ENCODE measurements at places on chromosomes 11 and 22.

DNA sequence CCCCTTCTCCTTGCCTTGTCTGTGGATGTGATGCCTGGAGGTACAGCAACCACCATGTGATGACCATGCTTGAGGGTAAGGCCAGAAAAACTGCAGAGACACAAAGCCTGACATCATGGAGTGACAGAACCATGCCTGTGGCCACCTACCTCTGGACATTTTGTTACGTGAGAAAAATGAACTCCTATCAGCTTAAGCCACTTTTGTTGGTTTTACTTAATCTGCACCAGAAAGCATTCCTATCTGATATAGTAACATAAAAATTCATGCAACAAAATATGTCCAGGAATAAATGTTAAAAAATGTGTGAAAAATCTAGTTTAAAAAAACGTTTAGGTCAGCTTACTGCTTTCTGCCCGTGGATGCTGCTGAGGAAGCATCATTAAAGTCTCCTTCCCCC lies 42.6 kb upstream of the P4HA3 start:
- no peak for DNase-seq

DNA sequence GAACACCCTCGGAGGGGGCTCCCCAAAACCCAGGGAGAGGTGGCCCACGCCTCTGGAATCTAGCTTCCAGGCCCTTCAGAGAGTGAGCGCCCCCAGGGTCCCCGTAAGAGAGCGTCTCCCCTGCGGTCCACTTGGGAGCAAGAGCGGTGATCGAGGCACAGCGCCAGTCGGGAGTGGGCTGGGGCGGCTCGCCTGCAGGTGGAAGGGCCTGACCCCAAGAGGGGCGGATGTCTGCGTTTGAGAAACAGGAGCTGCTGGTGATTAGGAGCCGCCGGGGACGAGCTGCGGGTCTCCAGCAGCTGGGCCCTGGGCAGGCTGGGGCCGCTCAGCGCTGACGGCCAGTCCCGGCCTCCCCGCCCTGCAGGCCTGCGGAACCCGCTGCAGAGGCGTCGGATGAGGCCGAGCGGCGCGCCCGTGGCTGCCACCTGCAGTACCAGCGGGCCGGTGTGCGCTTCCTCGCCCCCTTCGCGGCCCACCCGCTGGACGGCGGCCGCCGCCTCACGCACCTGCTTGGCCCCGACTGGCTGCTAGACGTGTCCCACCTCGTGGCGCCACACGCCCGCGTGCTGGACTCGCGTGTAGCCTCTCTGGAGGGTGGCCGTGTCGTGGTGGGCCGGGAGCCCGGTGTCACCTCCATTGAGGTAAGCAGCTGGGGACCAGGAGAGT lies 10.0 kb downstream of the TMEM132A start:
- DNase-seq = no peak

DNA sequence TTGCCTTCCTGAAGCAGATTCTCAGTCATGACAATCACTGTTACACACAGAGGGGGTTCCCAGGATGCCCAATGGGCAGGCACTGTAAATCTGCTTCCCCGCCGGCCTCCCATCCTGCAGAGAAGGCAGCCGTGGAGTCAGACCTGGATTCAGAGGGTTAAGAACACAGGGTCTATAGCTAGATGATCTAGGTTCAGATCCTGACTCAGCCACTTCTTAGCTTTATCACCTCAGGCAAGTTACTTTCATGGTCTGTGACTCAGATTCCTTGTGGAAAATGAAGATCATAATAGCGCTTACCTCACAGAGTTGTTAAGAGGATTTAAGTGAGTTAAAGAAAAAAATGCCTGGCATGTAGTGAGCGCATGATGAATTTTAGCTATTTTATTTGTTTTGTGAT lies 95.9 kb downstream of the TIMP3 start:
- DNase-seq = no peak

DNA sequence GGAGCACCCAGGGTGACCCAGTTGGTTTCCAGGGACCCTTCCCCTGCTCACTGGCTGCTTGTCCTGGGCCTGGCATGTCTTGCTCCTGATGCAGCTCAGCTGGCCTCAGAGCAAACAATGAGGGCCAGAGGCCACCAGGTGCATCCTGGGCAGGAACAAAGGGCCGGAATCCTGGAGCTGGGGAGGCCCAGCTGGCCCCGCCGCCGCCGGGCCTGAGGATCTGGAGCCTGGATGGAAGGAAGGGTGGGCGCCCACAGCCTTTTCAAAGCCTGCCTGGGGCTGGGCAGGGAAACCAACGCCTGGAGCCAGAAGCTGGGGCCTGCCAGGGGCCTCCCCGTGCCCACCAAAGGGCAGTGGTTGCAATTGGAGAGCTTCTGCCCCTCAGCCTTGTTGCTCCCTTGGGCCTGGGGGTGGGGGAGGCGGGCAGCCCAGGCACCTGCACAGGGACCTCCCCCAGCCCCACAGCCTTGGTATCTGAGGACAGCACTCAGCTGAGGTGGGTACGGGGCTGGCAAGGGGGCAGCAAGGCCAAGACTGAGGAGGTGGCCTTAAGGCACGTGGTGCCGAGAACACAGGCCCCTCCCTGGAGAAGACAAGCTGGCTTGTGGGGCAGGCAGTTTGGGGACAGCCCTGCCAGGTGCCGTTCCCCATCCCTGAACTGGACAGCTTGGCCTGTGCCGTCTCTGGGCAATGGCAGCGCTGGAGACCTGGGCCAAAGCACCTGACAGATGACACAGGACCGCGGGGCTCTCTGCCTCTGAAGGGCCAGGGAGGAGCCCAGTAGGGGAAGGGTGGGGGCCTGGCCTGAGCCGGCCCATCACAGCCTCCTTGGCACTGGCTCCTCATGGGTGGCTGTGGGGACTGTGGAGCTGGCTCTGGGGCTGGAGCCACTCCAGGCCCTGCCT lies 7.1 kb upstream of the ADORA2A start:
- DNase-seq = no peak

GRCh38 chr11:132942611-132943356 lies 589.5 kb downstream of the OPCML start:
- DNase-seq = no peak

DNA sequence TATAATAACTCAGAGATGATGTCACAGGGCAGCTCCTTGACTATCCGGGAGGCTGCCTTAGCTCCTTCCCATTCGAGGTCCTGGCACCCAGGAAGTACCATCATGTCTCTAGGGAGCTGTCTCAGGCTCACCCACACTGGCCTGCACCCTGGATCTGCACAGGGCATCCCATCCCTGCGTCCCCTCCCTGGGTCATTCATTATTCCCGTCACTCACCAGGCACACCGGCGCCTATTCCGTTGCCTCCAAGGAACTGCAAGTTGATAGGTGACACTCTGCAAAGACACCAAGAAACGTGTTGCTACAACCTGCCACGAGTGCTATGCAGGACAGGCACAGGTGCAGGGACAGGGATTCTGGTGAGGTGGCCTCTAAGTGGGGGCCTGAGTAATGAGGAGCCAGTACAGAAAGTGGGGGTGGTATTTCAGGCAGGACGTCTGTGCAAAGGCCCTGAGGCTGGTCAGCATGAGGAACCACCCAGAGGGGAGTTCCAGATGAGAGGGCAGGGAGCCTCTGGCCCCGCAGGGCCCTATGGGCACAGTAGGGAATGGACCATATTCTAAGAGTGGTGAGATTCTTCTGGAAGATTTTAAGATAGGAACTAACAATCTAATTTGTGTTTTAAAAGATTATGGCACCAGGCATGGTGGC lies 71.6 kb upstream of the SHANK2 start:
- no peak for DNase-seq

- no peak for DNase-seq
Observed at GRCh38 chr22:24502541-24502940, 7.4 kb downstream of the UPB1 start.

GRCh38 chr11:113447621-113448315 lies 27.4 kb downstream of the DRD2 start:
- DNase-seq = no peak

- no peak for DNase-seq
Observed at GRCh38 chr11:95506777-95507176, 275.8 kb upstream of the SESN3 start.

DNA sequence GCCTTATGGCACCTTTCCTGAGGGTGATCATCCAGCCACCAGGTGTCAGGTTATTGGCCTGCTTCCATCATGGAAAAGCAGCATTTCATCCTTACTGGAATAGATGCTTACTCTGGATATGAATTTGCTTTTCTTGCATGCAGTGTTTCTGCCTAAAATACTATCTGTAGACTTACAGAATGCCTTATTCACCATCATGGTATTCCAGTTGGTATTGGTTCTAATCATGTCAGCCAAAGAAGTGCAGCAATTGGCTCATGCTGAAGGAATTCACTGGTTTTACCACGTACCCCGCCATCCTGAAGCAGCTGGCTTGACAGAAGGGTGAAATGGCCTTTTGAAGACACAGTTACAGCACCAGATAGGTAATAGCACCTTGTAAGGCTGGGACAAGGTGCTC lies 194.2 kb downstream of the AASDHPPT start:
- DNase-seq = no peak

DNA sequence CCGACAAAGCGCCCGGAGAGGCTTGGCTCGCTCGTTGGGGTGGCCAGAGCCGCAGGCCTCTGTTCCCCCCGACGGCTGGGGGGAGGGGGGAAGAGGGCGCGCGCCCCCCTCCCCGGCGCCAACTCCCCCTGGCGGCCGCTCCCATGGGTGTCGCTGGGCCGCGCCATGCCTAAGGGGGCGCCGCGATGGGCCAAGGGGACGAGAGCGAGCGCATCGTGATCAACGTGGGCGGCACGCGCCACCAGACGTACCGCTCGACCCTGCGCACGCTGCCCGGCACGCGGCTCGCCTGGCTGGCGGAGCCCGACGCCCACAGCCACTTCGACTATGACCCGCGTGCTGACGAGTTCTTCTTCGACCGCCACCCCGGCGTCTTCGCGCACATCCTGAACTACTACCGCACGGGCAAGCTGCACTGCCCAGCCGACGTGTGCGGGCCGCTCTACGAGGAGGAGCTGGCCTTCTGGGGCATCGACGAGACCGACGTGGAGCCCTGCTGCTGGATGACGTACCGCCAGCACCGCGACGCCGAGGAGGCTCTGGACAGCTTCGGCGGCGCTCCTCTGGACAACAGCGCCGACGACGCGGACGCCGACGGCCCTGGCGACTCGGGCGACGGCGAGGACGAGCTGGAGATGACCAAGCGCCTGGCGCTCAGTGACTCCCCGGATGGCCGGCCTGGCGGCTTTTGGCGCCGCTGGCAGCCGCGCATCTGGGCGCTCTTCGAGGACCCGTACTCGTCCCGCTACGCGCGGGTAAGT lies 1.4 kb downstream of the KCNC1 start:
- no peak for DNase-seq

DNA sequence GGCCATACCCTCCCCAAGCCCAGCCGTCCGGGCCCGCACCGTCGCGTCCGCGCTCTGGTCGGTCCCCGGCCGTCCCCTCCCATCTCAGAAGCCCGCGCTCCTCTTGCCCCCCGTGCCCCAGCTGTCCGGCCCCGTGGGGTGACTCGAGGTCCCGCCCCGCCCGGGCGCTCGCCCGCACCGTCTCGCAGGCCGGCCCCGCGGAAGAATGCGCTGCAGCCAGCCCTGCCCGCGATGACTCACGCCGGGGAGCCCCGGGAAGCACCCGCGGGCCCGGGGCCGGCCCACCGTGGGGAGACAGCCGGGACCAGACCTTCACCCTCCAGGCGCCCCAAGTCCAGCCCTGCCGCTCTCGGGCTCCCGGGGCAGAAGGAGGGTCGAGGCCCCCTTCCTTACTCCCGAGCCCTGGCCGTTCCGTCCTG lies 320 bp upstream of the PHLDA2 start:
- no peak for DNase-seq

- DNase-seq = no peak
Observed at GRCh38 chr11:96147186-96147585, 195.8 kb downstream of the MAML2 start.

- no peak for DNase-seq
Observed at GRCh38 chr11:87832211-87832610, 343.0 kb downstream of the RAB38 start.

DNA sequence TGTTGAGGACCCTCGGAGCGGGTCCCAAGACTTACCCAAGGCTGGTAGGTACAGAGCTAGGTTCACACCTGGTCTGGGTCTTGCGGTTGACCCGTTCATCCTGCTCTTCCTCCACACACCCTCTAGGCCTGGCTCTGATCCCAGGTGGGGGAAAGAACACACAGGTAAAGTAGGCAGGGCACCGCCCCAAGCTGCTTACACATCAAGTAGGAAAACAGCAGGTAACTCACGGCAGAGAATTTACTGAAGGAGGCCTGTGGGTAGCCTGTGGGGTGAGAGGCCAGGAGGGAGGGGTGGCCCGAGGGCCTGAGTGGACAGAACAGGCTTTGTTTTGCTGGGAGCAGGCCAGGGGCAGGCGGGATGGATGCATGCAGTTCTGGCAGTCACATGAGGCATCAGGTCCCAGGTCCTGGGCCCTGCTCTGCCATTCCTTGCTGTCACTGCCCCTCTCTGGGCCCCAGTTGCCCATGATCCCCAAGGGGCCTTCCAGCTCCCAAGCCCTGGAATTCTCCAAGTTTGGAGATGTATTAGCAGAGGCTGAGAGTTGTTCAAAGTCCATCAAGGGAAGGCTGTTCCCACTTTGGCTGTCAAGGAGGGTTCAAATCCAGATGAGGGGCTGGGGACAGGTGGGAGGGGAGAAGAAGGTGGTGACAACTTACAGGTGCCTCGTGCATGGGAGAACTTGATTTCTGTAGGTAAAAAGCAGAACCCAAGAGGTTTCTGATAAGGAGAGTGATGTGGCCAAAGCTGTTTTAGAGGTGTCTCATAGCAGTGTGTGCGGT lies 5.7 kb downstream of the TSKU start:
- DNase-seq = no peak

GRCh38 chr11:13908535-13908934 lies 54.0 kb upstream of the SPON1 start:
- no peak for DNase-seq

DNA sequence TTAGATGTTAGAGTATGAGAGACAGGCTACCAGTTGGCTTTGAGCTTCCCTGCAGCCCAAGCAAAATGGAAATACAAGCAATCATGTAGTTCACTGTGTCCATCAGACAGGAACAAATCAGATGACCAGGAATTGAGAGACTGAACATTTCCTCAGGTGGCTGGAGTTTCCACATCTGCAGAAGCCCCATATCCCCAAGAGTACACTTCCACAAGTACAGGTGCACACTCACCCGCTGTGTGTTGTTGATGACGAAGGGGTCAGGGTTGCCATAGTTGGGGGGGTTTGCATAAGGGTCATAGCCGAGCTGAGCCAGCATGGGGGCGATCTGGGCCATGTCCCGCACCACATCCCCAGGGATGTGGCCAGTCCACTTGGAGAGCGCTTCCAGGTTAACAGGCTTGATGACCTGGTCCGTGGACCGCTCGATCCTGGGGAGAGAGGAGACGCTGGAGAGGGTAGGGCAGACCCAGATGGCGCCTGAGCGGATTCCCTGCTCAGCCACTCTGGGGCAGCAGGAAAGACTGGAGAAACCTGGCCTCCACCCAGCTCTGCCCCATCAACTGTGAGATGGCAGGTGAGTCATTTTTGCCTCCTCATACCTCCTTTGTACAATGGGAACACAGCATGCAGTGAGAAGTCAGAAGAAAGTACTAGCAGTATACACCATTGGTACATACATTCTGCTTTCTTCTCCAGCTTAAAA lies 23.9 kb upstream of the TFIP11 start:
- DNase-seq = no peak

- no peak for DNase-seq
Observed at GRCh38 chr11:104073950-104074705, 37.7 kb downstream of the DDI1 start.
